ENCODE measurements at places on chromosomes 16 and 17.
A peak's percentile ranks its signal among the peaks of the same experiment; 100 is the strongest.

GRCh38 chr17:81291662-81292061 is 3.4 kb downstream of the SLC38A10 start:
- DNase-seq: peak; percentile 84

GRCh38 chr17:78332991-78333390 is 26.9 kb downstream of the SOCS3 start:
- no peak for DNase-seq

GRCh38 chr16:1299012-1299867 is 10.2 kb upstream of the UBE2I start:
- DNase-seq: no peak

DNA sequence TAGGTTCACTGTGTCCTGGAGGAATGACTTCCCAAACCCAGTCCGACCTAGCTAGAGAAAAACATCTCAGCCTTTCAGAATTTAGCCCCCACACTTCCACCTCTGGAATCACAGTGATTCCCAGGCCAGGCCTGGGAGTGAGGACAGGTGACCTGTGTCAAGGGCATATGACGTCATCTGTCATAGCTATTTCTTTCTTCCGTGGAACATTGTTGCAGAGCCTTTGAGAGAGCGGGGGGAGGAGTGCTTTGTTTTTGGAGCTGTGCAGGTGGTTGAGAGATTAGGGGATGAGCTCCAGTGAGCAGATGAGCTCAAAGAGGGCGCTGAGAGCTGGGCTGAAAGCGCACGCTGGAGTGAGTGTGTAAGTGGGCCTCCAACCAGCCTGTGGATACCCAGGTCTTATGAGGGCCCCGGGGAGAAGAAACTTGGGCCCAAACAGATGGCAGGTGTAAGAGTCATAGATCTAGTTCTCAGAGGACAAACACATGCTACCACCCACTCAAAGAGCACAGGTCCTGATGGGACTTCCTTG is 344.8 kb downstream of the SNX29 start:
- DNase-seq: peak; percentile 94

All from WERI-Rb-1 (cell line).